ENCODE measurements at places on chromosomes 12 and 14.

DNA sequence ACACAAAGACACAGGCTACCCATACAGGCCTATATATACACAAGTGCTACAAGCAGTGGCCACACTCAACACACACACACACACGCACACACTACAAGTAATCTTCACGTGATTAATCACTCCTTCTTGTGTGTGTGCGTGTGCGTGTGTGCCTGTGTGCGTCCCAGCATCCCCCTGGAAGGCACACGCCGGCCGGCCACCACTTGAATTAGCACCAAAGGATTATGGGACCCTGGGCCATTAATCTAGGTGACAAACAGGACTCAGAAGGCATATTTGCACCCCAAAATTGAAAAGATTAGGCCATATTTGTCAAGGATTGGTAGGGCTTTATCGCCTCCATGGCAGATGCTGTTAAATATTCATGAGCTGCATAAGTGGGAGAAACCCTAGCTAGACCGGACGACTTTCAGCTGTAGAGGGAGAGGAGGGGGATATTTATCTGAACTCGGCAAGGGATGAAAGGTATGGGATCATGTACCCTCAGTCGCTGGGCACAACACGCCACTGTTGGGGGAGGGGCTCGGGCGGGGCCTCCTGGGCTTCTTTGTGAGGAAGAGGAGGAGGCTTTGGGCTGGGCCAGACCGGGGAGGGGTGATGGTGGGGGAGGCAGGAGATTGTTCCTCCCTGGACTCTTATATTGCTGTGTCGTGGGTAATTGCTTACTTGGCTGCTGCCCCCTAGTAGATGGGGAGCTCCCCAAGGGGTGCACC is 89.6 kb upstream of the LHX5 start:
- no peak for DNase-seq

- no peak for DNase-seq
These were observed 285.2 kb upstream of the SYT10 start for GRCh38 chr12:33724867-33725266.

DNA sequence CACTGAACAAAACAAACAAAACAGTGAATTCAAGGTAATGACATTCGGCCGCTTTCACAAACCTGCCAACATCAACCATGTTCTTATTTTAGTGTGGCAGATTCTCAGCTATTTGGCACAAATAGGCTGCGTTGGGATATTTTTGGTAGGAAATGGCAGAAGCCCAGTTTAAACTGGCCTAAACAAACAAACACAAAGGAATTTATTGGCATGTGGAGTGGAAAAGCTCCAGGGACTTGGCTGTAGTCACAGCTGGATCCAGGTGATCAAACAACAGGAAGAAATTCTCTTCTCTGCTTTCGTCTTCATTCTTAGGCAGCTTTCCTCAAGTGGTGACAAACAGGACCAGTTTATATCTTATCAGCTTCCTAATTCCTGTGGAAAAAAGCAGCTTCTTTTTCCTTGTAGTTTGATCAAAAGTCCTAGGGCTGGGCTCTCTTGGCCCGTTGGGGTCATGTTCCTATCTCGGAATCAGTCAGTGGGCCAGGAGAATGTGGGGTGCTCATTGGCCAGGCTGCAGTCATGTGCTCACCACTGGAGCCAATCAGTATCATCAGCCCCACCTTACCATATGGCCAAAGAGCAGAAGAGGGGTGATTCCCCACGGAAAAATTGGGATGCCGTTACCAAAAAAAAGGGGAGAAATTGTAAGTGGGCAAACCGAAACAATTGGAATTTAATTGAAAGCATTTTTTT is 22.6 kb downstream of the C12orf75 start:
- no peak for DNase-seq

GRCh38 chr14:33564774-33565630 is 385.9 kb downstream of the EGLN3 start:
- peak; percentile 41 for DNase-seq

DNA sequence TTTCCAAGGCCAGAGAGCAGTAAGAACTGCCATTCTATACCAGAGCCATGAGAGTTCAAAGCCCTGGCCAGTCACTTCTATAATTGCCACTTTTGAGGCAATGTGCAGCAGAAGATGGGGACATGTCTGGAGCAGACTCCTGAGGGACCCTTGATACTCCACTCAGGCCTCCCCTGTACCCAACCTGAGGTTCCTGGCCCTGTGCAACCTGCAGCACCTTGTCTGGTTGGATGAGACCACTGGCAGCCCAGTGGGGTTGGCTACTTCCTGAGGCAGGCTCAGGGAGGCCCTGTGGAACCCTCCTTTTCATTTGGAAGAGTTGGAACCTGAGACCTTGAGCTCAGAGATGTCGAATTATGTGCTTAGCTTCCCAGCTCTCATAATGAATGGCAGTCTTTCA is 54.4 kb downstream of the GALNT16 start:
- DNase-seq = no peak

DNA sequence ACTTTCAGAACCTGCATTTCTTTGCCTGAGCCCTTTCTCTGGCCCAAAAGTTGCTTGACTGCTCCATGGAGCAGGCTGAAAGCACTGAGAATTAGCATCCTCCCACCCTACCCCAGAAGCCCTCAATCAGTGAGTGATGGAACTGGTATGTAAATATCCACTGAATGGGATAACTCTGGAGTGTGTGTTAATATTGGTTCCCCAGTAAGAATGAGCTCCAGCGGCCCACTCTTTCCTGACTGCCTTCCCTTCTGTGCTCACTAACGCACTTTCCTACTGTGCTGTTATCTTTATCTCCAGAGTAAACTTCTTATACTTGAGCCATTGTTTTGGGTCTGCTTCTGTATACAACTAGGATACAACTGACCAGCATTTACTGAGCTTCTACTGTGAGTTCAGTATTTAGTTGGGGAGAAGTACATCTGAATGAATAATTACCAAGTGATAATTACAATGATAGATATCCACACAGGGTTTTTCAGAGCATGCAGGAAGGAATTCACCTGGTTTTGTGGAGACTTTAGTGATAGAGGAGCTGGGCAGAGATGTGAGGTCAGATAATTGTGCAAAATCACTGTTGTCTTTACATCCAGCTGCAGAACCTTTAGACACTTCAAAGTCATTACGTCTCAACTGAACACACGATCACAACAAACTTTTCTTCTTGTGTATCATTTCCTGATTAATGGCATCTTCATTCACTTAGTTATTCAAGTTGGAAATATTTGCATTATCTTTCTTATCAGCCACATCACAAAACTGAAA is 149.2 kb upstream of the BTG1 start:
- DNase-seq = no peak

- no peak for DNase-seq
These were observed 141.5 kb downstream of the CAND1 start for GRCh38 chr12:67410667-67411067.

GRCh38 chr14:18688346-18688745 is 87.4 kb downstream of the OR11H12 start:
- no peak for DNase-seq

GRCh38 chr12:30823764-30824163 is 69.0 kb upstream of the CAPRIN2 start:
- no peak for DNase-seq

- no peak for DNase-seq
These were observed 42.6 kb downstream of the TMEM63C start for GRCh38 chr14:77224212-77224611.
